GM12865 (cell line): ENCODE measurements at places on chromosomes 5 and 9.

DNA sequence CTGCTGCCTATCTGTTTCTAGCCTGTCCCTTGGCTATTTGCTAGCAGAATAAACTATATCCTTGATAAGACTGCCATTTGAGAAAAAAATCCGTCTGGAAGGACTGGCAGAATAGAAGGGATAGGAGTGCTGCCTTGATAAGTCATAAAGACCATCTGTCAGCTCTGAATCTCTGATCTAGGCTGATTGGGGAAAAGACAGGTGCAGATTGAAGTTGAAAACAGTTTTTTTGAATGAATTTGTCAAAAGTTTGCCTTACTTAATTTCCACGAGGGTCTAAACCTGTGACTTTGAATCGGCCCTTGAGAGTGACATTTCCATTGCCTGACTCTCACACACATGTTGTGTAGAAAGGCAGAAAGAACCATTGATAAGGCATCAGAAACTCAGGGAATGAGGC lies 218.6 kb downstream of the MAN2A1 start:
- DNase-seq, result no peak

DNA sequence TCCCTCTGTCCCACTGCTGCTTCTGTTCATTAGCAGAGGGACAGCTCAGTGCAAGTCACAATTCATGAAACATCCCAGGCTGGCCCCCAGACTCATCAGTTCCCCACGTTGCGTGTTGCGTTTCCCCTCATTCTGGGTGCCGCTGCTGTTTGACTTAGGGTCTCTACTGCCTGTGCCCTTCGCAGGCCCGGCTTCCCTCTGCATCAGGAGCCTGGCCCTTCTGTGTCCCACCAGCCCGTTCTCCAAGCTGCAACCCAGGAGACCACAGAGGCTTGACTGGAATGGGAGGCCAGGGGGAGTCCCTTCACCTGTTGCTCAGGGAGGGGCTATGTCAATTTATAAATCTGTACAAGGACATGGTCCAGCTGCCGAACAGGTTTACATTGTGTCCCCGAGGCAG lies 53.9 kb upstream of the SUSD3 start:
- DNase-seq, result no peak

DNA sequence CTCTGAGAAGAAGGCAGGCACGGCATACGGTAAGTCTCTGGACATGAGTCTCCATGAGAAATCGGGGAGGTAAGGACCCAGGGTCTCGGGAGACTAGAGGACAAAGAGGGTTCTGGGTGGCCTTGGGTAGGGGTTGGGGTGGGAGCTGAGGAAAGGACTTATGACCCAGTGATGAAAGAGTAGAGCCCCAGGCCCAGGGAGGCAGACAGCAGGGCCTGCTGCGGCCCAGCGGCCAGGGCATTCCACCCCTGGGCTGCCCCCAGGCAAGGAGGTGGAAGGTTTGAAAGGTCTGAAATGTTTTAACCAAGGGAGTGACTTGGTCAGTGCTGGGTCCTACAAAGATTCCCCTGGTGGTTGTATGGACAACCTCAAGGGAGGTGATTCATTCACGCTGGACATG lies 89.1 kb downstream of the CRB2 start:
- no peak for DNase-seq

- no peak for DNase-seq
These were observed 212.7 kb upstream of the CD180 start for GRCh38 chr5:67409126-67409777.

DNA sequence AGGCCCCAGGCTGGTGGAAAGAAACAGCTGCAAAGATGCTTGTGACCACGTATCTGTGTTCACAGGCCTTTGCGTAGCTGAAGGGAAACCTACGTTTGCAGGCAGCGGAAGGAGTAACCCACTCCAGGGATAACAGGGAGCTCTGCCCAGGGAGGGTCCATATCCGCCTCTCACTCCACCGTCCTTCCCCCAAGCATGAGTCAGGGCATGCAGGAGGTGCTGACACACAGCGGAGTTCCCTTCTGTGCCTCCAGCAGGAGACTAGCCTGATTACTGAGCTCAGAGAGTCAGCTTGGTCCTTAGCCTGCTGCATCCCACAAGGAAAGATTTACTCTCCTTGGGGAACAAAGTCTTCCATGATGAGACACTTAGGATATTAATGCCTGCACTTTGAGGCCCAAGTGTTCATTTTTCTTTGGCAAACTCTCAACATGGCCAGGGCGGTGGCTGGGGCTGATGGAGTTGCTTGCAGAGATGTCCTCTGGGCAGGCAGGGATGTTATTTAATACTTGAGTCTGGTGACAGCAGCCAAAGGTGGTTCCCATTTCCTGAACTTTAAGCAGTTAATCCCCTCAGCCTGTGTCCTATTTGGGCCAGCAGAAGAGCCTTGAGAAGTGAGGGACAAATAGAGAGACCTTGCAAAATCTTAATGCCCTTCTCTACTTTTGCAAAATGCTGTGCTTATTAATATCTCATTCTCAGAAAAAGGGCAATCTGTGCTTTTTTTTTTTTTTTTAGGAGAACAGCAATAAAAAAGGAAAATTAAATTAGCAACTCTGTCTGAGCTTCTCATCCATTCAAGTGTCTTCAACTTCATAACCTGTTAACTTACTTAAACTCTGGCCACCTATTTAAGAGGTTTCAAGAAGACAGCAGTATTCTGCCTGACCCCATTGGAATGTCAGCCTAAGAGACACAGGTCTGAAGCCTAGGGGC lies 222.1 kb downstream of the HSPA4 start:
- no peak for DNase-seq

GRCh38 chr9:104448036-104448435 lies 56.0 kb upstream of the OR13F1 start:
- DNase-seq, result no peak

- DNase-seq, result no peak
These were observed 142.5 kb upstream of the LPAR1 start for GRCh38 chr9:111180811-111181210.

- peak; percentile 52 for DNase-seq
These were observed 279.3 kb upstream of the DAP start for GRCh38 chr5:11040345-11040744.

DNA sequence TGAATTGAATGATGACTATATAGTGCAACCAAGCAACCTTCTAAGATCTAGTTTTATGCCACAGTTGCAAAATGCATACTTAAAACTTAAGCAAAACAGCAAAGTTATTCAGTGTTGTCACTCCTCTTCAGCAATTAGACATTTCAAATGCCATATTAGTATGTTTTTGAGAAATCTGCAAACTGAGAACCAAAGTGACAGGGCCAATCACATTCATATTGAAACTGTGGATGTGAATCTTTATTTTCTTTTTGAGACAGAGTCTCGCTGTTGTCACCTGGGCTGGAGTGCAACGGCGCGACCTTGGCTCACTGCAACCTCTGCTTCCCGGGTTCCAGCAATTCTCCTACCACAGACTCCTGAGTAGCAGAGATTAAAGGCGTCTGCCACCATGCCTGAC lies 249.2 kb upstream of the EFNA5 start:
- peak; percentile 29 for DNase-seq

DNA sequence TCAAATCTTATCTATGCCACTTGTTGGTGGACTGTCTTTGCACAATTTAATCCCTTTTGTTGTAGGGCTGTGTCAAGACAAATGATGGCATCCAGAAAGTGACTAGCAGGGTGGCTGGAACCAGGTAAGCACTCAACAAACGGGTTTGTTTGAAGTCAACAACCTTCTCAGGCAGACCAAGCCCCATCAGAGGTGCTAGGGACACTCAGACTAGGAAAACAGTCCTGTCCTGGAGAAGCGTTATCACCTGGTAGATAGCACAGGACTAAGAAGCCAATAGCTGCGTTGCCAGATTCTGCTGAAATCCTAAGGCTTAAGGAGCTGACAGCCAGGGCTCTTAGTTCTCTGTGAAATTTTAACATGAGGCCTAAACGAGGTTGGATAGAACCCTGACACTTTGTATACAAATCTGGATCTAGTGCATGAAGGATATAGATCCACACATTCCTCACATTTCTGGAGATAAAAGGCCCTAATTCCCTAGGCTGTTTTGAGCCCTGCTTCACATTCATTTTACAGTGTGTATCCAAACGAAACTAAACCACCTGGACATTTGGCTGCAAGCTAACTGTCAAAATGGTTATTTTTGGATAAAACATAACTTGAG lies 179.8 kb downstream of the DCP2 start:
- no peak for DNase-seq

GRCh38 chr9:90433398-90433941 lies 209.2 kb downstream of the DIRAS2 start:
- no peak for DNase-seq

DNA sequence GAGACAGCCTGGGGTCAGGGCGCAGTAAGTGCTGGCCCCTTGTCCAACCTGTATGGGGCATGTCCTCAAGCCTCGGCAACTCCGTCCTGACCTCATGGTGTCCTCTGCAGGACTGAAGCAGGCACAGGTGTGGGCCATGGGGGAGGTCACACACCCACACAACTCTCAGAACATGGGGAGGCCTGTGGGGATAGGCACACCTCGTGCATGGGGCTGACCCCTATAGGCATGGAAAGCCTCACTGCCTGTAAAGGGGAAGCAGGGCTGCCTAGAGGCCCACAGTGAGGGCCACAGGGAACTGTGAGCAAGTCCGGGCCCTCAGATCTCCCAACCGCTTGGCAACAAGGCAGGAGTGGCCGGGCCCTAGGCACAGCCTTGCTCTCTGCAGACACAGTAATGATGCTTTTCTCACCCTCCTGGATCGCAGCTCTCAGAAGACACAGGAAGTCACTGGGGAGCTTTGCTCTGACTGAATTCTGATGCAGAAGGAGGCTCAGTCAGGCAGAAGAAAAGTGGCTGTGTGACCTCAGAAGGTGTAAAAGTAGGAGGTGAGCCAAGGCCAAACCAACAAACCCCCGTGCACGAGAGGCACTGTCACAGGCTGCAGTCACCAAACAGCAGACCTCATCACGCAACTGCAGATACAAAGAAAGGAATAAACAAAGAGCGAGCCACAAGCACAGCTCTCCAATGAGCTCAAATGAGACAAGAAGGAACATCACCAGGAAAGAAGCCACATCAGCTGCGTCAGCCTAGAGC lies 5.4 kb downstream of the IPPK start:
- peak; percentile 32 for DNase-seq

GRCh38 chr5:157449011-157449723 lies 10.8 kb upstream of the NIPAL4 start:
- no peak for DNase-seq

DNA sequence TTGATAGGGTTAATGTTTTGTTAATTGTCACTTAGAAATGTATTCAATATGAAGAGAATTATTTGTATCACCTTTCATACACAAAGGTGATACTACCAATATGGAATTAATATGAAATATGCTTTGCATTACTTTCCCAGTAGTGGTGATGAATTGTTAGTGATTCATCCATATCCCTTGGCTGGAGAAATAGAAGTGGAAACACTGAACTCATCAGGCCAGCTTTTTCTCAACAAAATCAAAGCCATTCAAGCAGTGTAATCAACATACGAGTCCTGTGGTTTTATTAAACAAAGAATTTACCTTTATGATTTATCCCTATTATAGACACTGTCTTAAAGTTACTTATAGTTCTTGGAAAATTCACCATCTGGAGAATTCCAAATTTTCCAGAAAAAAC lies 264.0 kb upstream of the MEF2C start:
- DNase-seq, result no peak

GRCh38 chr5:177023303-177023664 lies 788 bp downstream of the ZNF346 start:
- peak; percentile 22 for DNase-seq

DNA sequence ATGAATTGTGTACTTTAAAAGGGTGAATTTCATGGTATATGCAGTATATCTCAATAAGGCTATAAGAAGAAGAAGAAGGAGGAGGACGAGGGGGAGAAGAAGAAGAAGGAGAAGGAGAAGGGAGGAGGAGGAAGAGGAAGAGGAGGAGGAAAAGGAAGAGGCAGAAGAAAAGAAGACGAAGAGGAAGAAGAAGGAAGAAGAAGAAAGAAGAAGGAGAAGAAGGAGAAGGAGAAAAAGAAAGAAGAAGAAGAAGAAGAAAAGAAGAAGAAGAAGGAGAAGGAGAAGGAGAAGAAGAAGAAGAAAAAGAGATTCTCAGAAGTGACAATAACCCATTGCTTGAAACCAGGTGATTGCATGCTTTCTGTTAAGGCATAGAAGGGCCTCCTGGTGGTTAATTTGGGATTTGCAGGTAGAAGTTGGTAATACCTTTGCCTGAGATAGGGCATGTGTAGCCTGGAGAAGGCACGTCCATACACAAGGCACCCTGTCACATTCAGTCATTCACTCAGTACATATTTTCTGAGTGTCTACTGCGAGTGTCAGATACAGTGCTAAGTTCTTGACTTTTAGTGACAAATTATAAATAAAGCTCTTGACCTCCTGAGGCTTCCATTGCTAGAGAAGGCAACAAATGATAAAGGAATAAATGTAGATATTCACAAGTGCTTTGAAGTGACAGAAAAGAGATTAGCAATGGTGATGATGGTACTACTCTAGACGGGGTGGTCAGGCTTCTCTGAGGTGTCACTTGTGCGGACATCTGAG lies 231.3 kb downstream of the NPR3 start:
- peak; percentile 66 for DNase-seq

GRCh38 chr5:10303699-10304170 lies 4.0 kb downstream of the CMBL start:
- no peak for DNase-seq

DNA sequence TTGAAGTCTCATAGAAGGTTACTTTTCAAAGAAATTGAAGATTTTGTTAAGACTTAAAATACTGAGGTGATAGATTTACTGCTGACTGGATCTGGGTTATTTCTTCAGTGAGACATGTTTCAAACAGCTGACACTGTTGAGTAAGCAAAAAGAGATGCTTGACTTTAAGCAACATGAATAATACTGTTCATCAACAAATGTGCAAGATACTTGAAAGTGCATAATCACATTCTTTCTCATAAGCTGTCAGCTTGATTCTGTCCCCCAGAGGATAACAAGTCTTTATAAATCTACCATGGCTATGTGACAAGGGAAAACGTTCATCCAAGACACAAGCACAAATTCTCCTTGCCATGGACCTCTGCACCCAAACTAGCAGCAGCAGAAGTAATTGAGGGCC lies 260.1 kb upstream of the CDH18 start:
- DNase-seq, result no peak
